ENCODE measurements at places on chromosomes 12 and 14. TPM values are rescaled to one million over a fixed set of nuclear protein-coding genes. Genes with fewer than 3 reads are reported as not detected.
A peak's percentile ranks its signal among the peaks of the same experiment; 100 is the strongest.

Gene OR4E2
- total RNA-seq, result under 0.01 TPM

Gene TGM1
- total RNA-seq, result 1.1 TPM

Gene CIDEB
- 20.2 TPM for total RNA-seq

Gene METTL1
- total RNA-seq, result 8.6 TPM

Gene RTN1
- 0.54 TPM for total RNA-seq

Gene ARHGEF25
- 1.3 TPM for total RNA-seq

Gene C12orf54
- 0.27 TPM for total RNA-seq

GRCh38 chr14:95523051-95523814 lies 6.8 kb upstream of the SYNE3 start:
- no peak for DNase-seq

GRCh38 chr12:46438719-46439319 lies 66.2 kb upstream of the SLC38A2 start:
- no peak for DNase-seq

DNA sequence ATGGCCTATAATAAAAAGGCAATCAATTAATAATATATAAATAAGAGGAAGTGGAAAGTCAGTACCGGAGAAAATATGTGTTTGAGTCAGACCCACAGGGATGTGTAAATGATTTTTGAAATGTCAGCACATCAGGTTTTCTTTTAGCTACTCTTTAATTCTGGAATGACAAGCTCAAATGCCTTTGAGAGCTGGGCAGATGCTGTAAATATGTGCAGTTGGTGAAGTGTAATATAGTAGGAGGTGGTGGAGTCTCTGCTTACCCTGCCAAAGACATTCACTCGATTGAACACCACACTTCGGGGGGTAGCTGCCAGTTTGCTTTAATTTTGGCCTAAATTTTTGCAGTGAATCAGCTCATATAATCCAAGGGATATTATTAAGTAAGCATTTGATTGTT lies 93.0 kb downstream of the PLEKHA5 start:
- DNase-seq, result no peak

DNA sequence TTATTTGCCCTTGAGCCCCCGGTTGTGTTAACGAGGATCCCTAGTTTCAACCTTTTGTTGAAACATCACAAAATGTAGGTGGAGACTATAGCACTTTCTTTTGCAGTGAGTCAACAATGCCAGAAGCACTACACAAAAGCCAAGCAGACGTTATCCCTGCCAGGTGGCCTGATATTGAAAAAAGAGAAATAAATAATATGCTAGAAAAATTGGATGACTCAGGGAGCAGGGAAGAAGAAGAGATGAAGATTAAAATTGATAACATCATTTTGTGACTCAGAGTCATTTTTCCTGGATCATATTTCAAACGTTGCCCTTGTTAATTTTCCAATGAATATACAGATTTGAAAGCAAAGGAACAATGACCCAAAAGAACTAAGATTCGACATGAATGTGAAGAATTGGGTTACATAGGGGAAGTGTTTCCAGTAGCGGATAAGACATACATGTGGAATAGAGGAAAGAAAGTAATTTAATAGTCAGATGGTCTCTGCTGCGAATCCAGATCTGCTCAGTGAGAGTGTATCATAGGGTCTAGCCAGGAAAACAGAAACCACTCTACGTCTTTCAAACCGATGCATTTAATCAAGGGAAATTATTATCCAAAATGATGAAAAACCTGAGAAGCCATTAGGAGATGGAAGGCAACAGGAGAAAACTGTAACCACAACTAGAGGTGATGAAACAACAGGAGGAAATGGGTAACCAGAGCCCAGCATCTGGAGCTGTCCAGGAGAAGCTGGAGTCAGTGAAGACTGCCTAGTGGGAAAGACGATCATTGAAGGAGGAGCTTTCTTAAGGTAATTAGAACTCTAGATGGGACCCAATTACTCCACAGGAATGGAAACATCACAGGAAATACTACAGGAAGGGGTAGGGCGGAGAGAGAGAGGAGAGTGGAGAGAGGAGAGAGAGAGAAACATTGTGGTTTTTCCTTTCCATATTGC lies 57.9 kb downstream of the RERG start:
- no peak for DNase-seq

DNA sequence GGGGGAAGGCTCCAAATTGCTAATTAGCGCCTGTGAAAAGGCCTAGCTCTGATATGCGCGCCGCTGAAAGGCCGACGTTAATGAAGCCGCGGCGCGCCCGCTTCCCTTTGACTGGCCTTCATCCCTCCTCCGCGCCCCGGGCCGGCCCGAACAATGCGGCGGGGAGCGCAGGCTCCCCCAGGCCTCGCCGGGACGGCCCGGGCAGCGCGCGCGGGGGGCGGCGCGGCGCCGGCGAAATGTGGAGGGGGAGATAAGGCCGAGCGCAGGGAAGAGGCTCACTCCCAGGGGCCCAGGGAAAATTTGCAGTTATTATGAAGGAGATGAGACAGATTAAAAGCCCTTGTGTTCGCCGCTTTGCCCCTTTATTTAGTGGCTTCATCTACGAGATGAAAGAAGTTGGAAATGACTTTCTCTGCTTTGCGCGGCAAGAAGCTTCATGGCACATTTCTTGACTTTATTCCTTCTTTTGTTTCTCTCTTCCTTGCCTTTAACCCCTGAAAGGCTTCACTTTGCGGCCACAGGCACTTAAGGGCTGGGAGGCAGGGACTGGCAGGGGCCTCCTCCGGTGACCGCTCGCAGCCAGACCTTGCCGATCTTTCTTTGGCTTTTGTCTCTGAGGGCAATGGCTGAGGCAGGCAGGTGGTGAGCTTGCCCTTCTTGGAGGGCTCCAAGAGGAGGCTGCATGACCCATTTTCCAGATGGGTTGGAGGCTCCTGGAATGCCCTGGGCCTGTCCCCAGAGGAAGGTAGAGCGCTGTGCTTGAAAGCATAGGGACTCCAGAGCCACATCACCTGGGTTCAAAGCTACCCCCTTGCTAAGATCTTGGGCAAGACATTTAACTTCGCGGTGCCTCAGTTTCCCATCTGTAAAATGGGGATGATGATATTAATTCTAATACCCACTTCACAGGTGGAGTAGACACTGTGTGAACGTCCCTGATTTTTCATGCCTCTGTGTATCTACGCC lies 12.7 kb upstream of the GPATCH2L start:
- DNase-seq, result no peak

GRCh38 chr14:102620413-102620812 lies 28.0 kb downstream of the RCOR1 start:
- DNase-seq, result no peak

DNA sequence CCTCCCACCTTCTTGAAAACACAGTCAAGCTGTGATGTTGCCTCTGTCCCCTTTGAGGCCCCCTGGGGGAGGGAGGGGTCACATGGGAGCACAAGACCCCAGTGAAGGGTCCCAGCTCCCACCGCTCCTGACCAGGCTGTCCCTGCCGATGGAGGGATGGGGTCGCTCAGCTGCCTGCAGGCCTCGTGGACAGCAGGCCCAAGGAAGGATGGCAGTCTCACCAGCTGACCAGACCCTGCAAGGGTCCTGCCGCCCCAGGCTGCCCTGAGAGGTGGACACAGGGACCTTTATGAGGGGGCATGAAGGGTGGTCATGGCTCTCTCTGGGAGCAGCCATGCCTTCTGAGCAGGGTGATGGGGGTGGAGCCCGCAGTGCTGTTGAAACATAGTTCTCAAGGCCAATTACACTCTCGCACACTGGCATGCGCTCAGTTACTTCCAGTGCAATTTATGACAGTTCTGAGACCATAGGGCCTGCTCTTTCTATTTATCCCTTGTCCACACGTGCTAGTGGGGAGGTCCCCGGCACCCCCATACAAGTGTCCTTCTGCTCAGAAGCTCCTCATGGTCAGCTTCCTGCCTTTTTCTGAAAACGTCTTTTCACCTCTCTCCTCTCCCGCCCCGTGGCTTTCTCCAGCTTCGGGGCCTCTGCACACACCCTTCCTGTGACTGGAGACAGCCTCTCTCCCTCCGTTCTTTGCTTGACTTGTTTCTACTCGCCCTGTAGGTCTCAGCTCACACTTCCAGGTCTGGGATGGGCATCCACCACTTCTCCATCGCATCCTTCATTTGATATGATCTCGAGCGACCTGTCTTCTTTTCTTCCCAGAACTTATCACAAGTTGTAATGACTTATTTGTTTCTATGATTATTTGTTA lies 313.1 kb downstream of the ADGRD1 start:
- no peak for DNase-seq

- DNase-seq, result no peak
Measured at GRCh38 chr12:53677016-53677799, 1.3 kb upstream of the ATP5MC2 start.

DNA sequence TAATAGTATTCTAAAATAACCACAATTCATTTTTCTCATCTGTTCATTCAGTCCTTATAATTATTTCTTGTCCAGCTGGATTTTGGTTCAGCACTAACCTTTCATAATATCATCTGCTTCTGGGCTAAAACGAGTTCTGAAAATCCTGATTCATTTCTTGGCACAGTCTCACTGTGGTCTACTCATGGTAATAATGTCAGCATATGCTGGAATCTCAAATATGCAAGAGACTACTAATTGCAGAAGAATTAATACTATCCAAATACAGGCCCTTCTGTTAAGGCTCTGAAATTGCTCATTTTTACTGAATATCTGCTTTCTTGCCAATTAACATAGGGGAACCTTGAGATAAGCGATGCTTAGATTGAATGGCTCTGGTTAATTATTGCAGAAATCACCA lies 597.1 kb downstream of the RPL10L start:
- DNase-seq, result no peak

- DNase-seq, result no peak
Measured at GRCh38 chr12:15157269-15157671, 63.9 kb downstream of the RERG start.

GRCh38 chr14:51367600-51367931 lies 127.5 kb downstream of the TMX1 start:
- no peak for DNase-seq

DNA sequence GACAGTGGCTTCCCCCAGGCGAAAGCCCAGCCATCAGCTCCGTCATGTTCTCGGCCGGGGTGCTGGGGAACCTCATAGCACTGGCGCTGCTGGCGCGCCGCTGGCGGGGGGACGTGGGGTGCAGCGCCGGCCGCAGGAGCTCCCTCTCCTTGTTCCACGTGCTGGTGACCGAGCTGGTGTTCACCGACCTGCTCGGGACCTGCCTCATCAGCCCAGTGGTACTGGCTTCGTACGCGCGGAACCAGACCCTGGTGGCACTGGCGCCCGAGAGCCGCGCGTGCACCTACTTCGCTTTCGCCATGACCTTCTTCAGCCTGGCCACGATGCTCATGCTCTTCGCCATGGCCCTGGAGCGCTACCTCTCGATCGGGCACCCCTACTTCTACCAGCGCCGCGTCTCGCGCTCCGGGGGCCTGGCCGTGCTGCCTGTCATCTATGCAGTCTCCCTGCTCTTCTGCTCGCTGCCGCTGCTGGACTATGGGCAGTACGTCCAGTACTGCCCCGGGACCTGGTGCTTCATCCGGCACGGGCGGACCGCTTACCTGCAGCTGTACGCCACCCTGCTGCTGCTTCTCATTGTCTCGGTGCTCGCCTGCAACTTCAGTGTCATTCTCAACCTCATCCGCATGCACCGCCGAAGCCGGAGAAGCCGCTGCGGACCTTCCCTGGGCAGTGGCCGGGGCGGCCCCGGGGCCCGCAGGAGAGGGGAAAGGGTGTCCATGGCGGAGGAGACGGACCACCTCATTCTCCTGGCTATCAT lies 663 bp downstream of the PTGER2 start:
- DNase-seq, result peak; percentile 47

DNA sequence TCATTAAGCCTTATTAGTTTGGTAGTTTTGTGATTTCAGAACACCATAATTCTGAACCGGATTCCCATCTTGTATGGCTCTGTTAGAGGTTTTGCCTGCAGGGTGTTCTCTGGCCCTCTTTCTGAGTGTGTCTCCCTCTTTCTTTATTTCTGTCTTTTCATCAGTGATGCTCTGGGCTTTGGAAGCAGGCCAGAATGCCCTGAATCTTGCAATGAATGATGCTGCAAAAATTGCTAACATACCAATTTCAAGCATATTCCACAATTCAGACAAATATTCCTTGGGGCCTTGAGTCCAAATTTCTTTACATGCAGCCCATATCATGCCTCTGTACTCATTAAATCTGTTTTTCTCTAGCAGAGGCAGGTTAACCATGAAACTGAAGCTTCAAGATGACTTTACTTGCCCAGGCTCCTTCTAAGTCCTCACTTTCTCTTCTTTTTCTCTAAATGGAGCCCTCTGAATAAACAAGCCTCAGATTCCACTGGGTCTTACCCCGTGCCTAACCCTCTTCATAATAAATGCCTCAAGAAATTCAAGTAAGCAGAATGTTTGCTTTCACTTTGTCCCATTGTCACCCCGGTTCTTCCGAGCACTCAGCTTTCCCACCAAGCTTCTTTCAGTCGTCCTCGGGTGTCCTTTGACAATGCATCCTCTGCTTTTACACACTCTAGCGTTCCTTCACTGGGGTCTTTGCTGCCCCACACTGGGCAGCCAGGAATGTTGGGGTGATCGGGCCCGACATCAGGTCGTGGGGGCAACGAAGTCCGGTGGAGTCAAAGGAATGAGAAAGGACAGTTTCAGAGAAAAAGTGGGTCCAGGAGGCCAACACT lies 78.8 kb upstream of the SLC38A4 start:
- DNase-seq, result no peak

- DNase-seq, result no peak
Measured at GRCh38 chr14:104545151-104545941, 34.2 kb upstream of the C14orf180 start.

DNA sequence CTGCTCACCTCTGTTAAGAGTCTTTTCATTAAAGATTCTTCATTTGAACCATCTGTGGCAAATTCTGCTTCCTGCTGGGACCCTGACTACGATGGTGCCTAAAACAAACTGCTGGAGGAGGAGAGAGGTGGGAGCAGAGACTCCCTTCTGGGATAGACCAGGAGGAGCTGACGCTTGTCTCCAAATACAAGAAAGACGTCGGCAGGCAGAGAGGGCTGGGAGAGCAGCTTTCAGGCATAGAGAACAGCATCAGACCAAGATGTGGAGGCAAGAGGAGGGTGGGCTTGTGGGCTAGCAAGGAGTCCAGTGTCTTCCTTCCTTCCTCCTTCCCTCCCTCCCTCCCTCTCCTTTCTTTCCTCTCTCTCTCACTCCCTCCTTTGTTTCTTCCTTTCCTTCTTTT lies 358.6 kb downstream of the VRK1 start:
- DNase-seq, result no peak

DNA sequence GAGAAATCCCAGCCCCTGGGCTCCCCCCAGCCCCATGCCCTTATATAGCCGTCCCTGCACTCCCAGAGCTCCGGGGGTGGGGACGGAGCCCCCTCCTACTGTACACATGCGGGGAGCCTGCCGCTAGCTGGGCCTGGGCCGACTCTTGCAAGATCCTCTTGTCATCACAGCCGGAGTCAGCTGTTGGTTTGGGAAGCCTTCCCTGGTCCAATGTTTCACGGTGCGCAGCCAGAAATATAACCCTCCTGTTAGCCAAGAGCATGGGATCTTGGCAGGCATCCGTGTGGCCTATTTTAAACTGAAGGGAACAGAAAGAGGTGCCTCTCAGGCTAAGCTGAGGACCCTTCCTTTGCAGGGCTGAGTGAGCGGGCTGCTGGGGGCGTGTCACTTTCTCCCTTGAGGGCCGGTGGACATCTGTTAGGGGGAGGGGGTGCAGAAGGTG lies 175.3 kb downstream of the TSPAN9 start:
- no peak for DNase-seq

Measured in hematopoietic multipotent progenitor cell (in vitro differentiated cells).